NCI-H187 (cell line): ENCODE measurements at places on chromosomes 7 and 10.
A peak's percentile ranks its signal among the peaks of the same experiment; 100 is the strongest.

GRCh38 chr7:52501696-52502095 is 533.7 kb upstream of the POM121L12 start:
- no peak for DNase-seq

GRCh38 chr7:129780257-129780973 is 168.9 kb downstream of the NRF1 start:
- DNase-seq, result peak; percentile 95

DNA sequence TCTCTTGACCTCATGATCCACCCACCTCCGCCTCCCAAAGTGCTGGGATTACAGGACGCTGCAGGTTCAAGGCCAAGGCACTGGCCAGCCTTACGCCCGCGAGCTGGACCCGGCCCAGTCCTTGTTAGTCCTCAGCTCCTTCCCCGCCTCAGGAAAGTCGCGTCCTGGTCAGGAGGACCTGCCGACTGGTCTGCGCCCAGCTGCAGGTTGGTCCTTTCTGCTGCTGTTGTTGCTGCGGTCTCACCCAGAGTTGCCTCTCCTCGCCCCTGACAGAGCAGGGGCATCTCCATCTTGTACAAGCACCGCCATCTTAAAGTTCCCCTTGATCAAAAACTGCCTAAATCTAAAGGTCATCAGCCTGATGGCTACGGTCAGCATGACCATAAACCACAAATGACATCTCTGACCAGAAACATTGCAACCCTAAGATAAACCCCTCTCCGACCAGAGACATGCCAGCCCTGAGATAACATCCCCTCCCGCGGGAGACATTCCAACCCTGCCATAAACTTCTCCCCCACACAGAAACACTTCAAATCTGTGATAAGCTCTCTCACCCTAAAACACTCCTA is 13.9 kb upstream of the BMS1 start:
- DNase-seq, result no peak

- no peak for DNase-seq
Observed at GRCh38 chr7:100398239-100398638, 25.0 kb downstream of the PILRA start.

DNA sequence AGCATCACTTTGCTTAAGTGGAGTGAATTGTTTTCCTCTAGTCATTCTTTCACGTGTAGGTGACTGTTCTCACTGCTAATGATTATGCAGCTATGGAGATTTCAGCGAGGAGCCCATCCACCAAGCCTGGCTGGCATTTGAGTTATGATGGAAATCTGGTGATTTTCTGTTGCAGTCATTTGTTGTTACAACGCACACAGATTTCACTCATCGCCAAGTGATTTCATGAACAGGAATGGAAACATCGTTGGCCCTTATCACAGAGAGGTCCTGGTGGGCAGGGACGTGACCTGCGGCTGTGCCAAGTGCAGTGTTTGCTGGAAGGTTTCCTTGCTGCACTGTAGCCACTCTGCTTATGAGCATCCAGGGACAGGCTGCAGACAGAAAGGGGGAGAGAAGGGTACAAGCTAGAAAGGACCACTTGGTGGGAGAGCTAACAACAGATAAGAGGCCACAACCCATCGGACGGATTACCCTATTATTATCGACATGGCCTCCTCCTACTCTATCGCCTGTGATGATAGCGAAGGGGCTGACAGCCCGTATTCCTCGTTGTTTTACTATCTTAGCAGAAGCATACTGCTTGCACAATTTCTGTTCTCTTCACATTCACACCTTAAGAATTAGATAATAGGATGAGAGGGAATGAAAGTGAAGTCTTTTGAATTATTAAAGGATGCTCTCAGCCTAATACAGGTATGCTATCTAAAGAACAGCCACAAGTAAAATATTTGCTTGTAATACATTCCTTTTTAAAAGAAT is 99.0 kb upstream of the PITRM1 start:
- no peak for DNase-seq
